Nucleus accumbens (tissue), 56 donors: ENCODE measurements at places on chromosomes 2 and 18.
A peak's percentile ranks its signal among the peaks of the same experiment; 100 is the strongest.

DNA sequence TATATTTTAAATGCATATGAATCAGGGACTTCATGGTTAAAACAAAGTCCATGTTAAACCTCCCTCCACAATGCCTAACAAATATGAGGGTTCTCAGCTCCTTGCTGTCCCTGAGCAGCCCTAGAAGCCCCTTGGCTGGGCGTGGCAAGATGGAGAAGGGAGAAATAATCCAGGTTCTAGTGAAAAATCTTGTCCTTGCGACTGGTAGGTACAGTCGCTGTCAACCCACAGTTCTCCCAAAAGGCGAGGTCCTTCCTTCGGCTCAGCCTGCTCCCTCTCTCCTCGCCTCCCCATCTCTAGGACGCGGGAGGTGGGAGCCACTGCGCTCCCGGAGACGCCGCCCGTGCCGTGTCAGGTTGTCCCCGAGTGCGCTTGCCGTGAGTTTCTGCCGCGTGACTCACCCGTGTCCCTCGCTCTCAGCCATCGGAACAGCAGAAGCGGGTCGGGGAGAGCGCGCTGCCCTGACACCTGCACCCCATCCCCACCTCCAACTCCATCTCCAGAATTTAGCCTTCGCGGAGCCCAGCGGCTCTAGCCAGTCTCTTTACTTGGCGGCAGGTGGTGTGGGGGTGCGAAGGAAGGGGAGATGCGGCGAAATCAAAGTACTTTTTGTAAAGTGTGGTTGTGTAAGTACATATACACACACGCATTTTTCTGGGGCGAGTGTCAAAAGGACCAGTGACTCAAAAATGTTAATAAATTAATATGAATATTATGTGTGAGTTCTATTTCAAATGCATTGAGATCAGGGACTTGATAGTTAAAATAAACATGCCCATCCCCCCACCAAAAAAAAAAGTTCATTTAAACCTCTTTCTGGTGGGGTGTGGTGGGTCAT is 65.1 kb upstream of the TMEM17 start:
- peak; percentile 6 for DNase-seq

- peak; percentile 78 for DNase-seq
Observed at GRCh38 chr18:50967714-50968661, at the start of gene ELAC1. Gene ELAC1 (plus strand): TSS chr18:50968040. CDS start chr18:50974405, 6,365 bp downstream.

DNA sequence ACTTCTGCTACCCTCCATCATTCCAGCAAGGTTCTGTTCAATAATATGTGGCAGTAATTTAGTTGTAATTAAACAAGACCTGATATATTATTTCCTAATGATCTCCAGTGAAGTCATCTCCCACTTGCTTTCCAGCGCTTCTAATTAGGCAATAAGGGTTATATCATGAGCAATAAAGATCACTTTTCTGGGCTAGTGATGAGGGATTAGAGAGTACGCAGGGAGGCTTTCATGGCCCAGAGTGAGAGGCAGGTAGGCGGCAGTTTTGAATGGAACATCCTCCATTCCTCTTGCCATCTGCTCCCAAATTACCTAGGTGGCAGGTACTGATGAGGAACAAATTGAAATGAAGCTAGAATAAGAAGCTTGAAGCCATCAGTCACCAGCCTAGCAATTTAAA is 358.1 kb upstream of the SYT4 start:
- no peak for DNase-seq

- no peak for DNase-seq
Observed at GRCh38 chr18:79283131-79283810, 112.5 kb upstream of the NFATC1 start.

GRCh38 chr2:105635564-105635963 is 109.1 kb upstream of the NCK2 start:
- no peak for DNase-seq

GRCh38 chr18:58770601-58771000 is 94.1 kb upstream of the ZNF532 start:
- no peak for DNase-seq

GRCh38 chr2:168182550-168183249 is 64.7 kb downstream of the STK39 start:
- no peak for DNase-seq

DNA sequence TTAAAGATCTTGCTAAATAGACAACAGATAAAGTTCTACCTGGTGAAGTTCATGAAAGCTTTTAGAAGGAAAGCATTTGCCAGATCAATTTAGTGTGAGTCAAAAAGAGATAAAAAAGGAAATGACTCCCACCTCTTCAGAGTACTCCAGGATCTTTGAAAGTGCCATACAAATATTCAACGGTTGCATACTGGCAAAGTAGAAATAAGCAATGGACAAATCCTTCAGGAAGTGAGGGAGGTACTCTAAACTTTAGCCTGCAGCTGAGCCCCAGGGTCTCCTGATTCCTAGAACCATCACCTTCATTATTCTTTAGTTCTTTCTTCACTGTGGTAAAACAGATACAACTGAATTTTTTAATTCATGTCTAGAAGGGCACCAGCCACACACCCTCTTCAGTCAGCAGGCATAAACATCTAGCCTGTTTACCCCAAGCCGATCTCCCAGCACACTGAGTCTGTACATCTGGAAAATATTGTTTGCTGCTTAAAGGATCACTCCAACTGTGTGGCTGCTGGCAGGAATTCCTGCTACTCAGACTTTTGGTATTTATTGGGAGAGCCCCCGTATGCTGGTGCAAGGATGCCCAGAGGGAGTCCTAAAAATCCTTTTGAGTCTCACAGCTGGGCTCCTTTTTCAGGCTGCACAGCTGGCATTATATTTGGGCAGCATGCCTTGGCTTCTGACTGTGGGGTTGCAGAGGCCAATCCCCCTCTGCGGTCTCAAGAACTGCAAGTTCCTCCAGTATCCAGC is 72.3 kb upstream of the SESTD1 start:
- no peak for DNase-seq

DNA sequence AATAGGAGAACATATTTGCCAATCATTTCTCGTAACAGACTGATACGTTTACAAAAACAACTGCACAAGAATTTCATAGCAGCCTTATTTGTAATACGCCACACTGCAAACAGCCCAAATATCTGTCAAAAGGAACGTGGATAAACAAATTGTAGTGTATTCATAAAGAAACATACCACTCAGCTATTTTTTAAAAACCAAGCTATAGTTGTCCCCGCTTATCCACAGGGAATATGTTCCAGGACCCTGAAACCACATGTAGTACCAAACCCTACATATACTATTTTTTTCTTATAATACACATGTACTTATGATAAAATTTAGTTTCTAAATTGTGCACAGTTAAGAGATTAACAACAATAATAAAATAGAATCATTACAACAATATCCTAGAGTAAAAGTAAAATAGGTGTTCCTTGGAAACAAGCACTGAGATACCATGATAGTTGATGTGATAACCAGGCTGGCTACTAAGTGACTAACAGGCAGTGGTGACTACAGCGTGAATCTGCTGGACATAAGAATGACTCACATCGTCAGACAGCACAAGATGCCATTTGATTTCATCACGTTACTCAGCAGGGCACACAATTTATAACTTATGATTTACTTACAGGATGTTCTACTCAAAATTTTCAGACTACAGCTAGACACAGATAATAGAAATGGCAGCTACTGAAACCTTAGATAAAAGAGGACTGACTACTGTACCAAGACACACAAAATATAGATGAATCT is 367.4 kb downstream of the NCKAP5 start:
- DNase-seq, result no peak

GRCh38 chr2:120103723-120104467 is 91.0 kb downstream of the EPB41L5 start:
- DNase-seq, result no peak

GRCh38 chr2:143529118-143529720 is 400.0 kb downstream of the ARHGAP15 start:
- DNase-seq, result no peak

DNA sequence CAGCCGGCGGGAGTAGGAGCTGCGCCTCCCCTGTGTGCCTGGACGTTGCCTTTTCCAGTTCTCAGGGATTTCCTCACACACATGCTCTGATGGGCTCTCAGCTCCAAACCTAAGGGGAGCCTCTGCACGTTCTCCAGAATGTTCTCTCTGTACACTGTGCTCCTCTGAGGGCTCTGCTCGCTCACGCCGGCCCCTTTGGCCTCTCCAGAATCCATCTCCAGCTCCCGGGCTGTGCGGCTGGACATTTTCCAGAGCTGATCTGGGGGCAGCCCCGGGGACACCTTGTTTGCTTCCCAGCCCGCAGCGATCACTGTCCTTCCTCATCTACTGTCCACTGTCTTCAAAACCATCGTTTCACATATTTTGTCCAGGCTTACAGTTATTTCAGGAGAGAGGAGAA is 245.4 kb upstream of the HDAC4 start:
- DNase-seq, result no peak

- no peak for DNase-seq
Observed at GRCh38 chr2:232567721-232568120, 17.2 kb downstream of the EIF4E2 start.

- DNase-seq, result no peak
Observed at GRCh38 chr2:119718501-119719260, 39.7 kb downstream of the TMEM177 start.
